Mesangial cell (primary cell): ENCODE measurements at places on chromosomes 12 and 14. TPM values are rescaled to one million over a fixed set of nuclear protein-coding genes. Genes with fewer than 3 reads are reported as not detected.

PLEKHH1 gene
- 3.1 and 10.6 TPM in 2 replicates for total RNA-seq

COCH gene
- 3.4 and 10.1 TPM in 2 replicates for total RNA-seq

AQP5 gene
- total RNA-seq: 0.13 TPM in 1 of 2 replicates, not detected in the other

POTEM gene
- total RNA-seq: not detected in 2 replicates

STAC3 gene
- total RNA-seq: 0.63 TPM in 1 of 2 replicates, not detected in the other

GALNT16 gene
- 0.89 and 0.98 TPM in 2 replicates for total RNA-seq

TXNRD1 gene
- 57.7 and 108 TPM in 2 replicates for total RNA-seq

PPP2R5E gene
- 9.4 and 13.7 TPM in 2 replicates for total RNA-seq

TAS2R31 gene
- total RNA-seq: 0.33 and 0.51 TPM in 2 replicates

IL22 gene
- not detected in 2 replicates for total RNA-seq

KLRC3 gene
- total RNA-seq: 0.13 TPM in 1 of 2 replicates, not detected in the other

AMHR2 gene
- total RNA-seq: not detected in 2 replicates

SCFD1 gene
- 25.6 and 29.5 TPM in 2 replicates for total RNA-seq

LMNTD1 gene
- not detected in 2 replicates for total RNA-seq

CD69 gene
- total RNA-seq: 0.16 TPM in 1 of 2 replicates, not detected in the other

ETNK1 gene
- 17.6 and 25.2 TPM in 2 replicates for total RNA-seq

MSI1 gene
- 0.63 and 2.0 TPM in 2 replicates for total RNA-seq

YARS2 gene
- 24.1 and 34.2 TPM in 2 replicates for total RNA-seq

SOAT2 gene
- not detected in 2 replicates for total RNA-seq

TNS2 gene
- total RNA-seq: 19.6 and 39.2 TPM in 2 replicates

IL26 gene
- not detected in 2 replicates for total RNA-seq

PPFIA2 gene
- total RNA-seq: 0.16 and 0.51 TPM in 2 replicates

MYO1A gene
- not detected in 2 replicates for total RNA-seq

RBMS2 gene
- total RNA-seq: 29.7 and 39.7 TPM in 2 replicates

DPF3 gene
- 0.25 and 2.0 TPM in 2 replicates for total RNA-seq

ASCL1 gene
- total RNA-seq: not detected in 2 replicates

ZNF385A gene
- total RNA-seq: 5.9 and 11.5 TPM in 2 replicates

RAD51AP1 gene
- 1.3 and 15.8 TPM in 2 replicates for total RNA-seq

PSEN1 gene
- total RNA-seq: 27.4 and 42.5 TPM in 2 replicates

KCNA1 gene
- 0.33 TPM in 1 of 2 replicates, not detected in the other for total RNA-seq

CLEC9A gene
- not detected in 2 replicates for total RNA-seq

GNPNAT1 gene
- total RNA-seq: 14.6 and 32.8 TPM in 2 replicates

MYBPC1 gene
- total RNA-seq: not detected in 2 replicates

NRIP2 gene
- under 0.01 TPM in 1 of 2 replicates, not detected in the other for total RNA-seq
